Thyroid gland (tissue), 4 donors: ENCODE measurements at places on chromosomes 11 and 22.

DNA sequence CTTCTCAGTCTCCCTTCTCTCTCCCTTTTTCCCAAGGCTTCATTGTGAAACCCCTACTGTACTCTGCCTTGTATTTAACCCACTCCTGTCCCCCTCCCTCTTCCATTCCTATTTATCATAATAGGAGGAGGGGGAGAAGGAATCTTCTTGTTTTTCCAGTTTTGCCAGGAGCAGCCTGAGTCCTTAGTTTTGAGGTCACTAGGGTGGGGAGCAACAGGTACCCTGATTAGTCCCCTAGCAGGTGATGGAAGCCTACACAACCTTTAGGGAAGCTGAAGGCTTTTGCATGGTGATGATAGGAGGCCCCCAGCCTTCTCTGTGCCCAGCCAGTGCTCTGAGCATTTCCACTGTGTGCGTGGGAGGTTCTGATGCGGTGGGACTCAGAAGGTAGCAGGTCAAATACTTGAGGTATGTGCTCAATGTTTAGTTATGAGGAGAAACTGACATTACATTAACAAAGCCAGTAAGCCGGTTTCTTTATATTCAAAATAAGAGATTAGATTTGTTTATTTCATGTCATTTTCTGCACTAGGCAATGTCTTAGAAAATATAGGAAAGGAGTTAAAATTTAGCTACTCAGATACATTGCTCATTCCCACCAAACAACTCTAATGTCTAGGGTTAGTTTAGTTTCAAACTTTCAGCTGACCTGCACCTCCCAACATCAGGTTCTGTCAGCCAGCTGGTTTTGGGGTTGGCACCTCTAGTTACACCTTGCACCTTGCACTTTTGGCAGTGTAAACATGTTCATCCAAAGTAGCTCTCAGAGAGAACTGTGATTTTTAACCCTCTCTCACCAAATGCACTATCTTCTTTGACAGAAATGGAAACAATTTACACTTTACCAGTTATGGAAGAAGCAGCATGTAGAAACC is 26.0 kb downstream of the PARVA start:
- no peak for DNase-seq

GRCh38 chr22:42621505-42622002 is 6.9 kb upstream of the POLDIP3 start:
- DNase-seq: peak; percentile 84

- peak; percentile 81 for DNase-seq
Measured at GRCh38 chr22:25482868-25483639, 81.4 kb upstream of the GRK3 start.

DNA sequence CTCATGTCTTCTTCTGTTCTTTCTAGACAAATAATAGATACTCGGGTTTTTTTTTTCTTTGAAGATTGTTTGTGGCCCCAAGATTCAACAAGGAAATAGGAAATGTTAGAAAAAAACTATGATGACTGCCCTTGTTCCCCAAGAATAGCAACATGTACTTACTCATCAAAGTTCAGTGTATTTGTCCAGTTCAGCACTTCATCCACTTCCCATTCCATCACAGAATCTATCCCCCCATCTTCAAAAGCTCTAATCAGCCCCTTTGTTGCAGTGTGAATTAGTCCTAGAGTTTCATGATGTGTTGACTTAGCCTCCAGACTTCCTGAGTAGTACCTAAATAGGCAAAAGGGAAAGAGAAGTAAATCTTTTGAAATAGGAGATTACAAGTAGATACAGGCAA is 74.3 kb downstream of the C11orf65 start:
- DNase-seq: no peak

GRCh38 chr22:38963872-38964271 is 6.5 kb downstream of the APOBEC3A start:
- DNase-seq: peak; percentile 38

DNA sequence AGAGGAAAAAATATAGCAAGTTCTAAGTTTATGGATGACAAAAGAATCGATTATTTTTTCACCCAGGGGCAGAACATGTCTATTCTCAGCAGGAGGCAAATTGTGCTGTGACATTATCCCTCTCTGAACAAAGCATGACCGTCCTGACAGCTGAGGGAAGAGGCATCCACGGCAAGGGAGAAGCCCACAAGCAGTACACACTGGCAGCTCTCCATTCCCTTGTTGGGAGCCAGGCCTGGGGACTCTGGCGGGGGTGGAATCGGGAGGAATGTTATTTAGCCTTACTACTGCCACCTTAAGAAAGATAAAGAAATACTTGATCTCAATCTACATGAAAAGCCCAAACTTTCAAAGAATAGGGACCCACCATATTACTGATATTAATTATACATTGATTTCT is 3.4 kb downstream of the KIRREL3 start:
- no peak for DNase-seq

GRCh38 chr22:43562843-43563242 is 151.0 kb downstream of the MPPED1 start:
- DNase-seq: no peak

- DNase-seq: no peak
Measured at GRCh38 chr11:79412761-79413160, 28.1 kb downstream of the TENM4 start.

DNA sequence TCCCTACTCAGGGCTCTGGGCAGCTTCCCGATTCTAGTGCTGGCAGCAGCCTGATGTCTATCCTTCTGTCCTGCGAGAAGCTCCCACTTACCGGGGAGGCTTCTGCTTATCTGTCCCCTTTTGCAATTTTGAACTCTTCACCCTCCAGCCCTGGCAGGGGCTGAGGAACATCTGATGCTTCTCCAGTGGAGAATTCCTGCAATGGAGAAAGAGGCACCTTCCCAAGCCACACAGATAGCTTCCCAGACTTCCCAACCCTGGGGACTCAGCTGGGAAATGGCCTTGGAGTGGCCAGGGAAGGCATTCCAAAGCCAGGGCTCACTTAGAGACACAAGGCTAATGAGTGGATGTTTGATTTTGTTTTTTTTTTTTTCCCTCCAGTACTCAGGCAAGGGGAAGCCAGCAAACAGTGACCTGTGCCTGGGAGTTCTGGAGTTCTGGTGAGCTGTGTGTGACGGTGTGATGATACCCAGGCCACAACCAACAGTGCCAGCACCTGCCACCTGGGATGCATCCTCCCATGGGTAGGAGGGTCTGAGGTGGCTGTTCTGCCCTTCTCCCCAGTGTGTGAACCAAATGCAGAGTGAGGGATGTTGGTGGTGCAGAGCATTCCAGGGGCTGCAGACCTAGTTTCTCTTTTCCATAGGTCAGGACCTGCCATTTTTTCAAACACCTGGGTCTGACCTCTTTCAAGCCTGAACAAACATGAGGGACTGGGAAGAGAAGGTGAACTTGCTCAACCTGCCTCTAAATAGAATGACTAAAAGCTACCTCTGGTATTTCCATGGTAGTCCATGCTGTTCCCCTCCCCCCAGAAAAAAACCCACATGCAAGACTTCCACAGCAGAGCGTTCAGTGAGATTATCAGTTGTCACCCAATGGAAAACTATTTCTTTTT is 95.1 kb downstream of the CCDC81 start:
- peak; percentile 12 for DNase-seq

- DNase-seq: peak; percentile 85
Measured at GRCh38 chr11:73308003-73308960, at the start of gene ARHGEF17. Gene ARHGEF17, plus strand, starts transcription at chr11:73308276. Its CDS starts 363 bp downstream, at chr11:73308639.

DNA sequence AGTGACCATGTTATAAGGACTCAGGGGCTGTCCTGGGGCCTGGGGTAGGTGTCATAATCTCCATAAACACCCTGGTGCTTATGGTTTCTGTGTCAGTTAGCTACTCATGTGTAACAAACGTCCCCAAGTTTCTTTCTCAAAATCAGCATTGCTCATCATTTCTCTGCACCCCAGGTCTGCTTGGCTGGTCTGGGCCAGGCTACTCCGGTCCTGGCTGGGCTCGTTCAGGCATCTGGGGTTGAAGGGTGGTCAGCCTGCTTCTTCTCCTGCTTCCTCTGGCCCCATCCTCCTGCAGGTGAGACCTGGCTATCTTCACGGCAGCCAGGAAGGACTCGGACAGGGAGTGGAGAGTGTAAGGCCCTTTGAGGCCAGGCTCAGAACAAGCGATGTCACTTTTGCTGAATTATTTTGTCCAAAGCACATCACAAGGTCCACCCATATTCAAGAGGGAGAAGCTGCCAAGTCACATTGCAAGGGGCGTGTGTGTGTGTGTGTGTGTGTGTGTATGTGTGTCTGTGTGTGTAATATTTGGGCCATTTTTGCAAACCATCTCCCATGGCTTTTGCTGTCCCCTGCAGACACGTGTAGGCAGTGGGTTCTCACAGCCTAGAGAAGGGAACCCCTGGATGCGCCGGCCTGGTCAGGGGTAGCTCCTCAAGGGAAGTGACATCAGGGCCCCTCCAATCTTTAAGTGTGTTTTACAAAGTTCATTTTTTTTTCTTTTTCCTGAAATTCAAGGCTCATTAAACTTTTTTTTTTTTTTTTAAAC is 535.8 kb downstream of the TBC1D22A start:
- DNase-seq: no peak

- no peak for DNase-seq
Measured at GRCh38 chr22:22609291-22609690, 35.1 kb upstream of the GGTLC2 start.

DNA sequence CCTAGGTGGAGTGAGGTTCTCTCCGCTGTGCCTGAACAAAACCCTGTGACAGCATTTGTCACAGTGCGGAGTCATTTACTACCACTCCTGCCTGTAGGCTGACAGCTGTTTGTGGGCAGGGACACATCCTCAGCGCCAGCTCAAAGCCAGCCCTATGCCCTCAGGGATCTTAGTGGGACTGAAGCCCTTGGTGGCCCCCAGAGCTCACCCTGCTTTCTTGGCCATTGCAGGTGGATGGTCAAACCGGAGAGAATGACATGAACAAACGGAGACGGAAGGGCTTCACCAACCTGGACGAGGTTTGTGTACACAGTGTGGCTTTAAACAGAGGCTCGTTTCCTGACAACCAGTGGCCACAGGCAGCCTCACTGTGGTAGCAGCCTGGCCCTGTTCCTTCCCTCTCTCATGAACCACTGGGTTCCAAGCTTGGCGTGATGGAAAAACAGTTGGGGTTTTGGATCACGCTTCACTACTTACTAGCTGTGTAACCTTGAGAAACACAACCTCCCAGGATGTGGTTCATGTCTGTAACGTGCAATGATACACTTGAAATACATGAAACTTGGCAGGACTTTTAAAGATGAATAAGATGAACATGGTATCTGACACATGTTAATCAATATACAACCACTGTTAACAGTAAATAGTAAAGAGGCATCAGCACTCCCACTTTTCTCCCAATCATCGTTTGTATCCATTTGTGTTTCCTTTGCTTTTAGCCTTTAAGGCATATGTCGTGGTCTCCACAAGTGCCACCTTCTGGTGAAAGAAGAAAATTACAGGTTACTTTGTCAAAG is 125.8 kb downstream of the MICAL2 start:
- DNase-seq: no peak

GRCh38 chr22:17832665-17833064 is 58.4 kb upstream of the BID start:
- peak; percentile 42 for DNase-seq

DNA sequence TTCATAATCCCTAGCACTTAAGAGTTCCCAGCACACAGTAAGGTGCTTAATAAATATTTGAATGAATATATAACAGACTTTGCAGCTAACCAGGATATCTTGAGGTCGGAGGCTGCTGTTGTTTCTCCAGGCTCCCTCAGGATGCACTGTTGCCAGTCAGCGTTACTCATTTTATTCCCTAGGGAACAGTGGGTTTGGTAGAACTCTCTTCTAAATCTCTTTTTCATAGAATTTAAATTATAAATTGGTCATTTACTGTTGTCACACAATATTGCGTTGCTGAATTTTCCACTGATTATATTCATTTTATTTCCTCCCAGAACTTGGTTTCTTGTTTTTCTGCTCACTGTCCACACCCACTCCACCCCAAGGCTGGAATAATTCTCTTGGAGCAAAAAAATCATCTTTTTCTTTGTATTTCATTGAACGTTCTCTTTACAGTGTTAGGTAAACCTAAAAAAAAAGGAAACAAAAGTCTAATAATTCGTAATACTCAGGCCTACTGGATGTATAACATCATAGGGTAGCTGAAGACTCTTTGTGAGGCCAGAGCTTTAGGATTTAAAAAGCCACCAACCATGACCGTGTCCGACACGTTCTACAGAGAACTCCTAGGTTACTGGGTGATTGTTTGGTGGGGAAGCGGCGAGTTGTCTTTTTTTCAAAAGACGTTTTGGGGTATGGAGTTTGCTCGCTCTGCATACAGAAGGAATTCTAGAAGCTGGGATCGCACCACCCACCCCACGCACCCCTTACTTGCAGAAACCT is 766 bp upstream of the CAPRIN1 start:
- no peak for DNase-seq

- DNase-seq: no peak
Measured at GRCh38 chr22:23913306-23913660, 19.1 kb downstream of the MIF start.

DNA sequence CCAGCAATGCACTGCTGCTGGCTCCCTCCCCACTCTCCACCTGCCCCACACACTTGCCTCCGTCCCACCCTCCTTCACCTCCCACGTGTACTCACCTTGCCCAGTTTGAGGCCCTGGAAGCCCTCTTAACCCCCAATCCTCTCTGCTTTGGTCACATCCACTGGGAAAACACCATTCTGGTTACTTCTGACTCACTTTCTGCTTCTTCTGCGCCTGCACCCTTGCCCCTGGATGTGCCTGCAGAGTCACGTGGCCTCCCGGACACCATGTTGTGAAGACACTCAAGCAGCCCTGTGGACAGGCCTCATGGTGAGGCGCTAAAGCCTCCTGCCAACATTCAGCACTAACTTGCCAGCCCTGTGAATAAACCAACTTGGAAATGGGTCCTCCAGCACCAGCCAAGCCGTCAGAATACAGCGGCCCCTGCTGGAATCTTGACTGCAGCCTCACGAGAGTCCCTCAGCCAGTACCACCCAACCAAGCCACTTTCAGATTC is 2.6 kb upstream of the NAALADL1 start:
- DNase-seq: no peak

DNA sequence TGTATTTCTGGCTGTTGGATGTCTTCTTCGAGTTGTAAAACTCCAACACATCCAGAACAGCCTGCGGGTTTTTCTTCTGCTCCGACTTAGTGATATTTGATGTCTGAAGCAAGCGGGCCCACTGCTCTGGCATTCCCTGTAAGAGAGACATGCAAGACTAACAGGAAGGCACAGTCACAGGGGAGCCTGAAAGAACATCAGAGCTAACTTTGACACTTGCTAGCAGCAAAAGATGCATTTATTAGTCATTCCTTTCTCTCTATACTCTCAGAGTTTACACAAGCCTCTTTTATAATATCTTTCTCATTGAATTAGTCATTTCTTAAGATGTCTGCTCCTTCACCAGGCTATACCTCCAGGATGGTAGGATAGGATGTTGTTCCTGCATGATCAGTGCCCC is 77.8 kb upstream of the GDPD4 start:
- no peak for DNase-seq

DNA sequence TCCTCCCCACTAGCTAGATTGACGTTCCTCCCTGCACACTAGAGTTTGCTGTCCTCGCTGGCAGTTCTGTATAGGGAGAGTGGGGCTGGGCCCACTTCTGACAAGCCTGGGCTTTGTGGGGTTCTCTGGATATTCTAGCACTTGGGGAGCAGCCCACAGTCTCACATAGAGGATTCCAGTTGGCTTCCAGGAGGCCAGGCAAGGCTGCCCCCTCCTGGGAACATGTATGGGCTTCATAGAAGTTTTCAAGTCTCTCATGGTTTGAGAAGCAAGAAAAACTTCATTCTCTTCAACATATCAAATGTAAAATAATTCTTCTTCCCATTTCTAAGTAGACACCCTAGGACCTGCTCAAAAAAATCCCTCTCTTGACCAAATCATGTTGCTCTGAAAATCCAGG is 87.5 kb downstream of the NAV2 start:
- DNase-seq: no peak
